Body of pancreas (tissue), 4 donors: ENCODE measurements at places on chromosomes 1 and 21.

GRCh38 chr21:15367061-15367626 lies 302.3 kb upstream of the NRIP1 start:
- DNase-seq, result no peak

- DNase-seq, result no peak
Measured at GRCh38 chr1:213987927-213988506, at the start of gene PROX1. TSS of gene PROX1 (plus strand) at chr1:213987973. CDS start at chr1:213996536, 8,563 bp downstream.

DNA sequence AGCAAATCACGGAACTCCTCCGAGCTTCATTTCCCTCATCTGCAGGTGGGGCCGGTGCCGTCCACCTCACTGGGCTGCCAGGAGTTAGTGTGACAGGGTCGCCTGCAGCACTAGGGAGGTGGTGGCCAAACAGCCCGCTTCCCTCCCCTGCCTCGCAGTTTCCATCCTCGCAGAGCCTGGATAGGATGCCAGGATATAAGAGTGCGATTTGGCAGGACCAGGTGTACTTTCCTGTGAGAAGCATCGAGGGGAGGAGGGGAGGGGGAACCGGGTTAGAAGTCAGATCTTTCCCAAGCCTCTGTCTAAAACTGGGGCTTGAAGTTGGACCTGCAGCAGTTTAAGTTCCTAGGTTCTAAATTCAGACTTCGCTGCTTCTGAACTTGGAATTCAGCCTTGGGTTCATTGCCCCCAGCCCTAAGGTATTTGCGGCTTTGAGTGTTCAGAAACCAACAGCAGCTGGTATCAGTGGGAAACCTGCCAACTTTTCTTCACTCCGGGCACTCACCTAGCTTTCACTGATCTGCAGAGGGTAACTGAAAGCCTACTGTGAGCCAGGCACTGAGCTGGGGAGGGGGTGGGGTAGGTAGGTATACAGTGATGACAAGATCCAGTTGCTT lies 1.7 kb upstream of the JUN start:
- peak; percentile 82 for DNase-seq

DNA sequence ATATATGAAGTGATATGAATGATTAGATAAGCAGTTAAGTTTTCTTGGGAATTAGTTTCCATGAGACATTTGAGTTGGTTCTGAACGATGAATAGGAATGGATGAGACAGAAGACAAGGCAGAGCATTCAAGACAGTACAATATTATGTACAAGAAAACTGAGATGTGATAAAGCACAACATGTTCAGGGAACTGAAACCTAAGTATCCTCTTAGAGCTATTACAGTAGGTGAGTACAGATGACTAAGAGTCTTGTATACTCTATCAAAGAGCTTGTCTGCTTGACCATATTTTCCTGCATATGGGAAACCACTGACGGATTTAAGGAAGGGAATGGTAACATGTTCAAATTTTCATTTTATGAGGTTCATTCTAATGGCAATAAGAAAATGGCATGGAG lies 61.6 kb downstream of the NME7 start:
- DNase-seq, result no peak

DNA sequence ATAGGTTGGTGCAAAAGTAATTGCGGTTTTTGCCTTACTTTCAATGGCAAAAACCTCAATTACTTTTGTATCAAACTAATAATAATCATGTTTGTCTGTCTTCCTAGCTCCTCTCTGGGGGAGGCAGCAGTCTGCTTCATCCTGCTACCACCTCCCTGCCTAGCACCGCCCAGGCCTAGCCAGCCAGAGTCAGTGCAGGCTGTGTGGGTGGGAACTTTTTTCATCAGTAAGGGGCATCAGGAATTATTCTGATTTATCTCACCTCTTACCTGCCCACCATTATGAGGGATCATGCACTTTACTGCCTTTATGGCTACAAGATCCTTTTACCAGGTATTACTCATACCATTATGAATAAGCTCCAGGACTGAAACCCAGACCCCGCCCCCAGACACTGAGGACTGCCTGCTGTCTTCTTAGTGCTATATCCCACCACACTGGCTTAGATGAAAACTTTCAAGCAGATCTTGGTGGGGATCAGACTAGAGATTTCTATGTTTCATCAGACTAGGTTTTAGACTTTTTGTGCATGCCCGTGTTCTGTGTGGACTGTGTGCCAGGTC lies 116.4 kb downstream of the PBX1 start:
- DNase-seq, result no peak
